ENCODE measurements at places on chromosomes 7 and 10.

DNA sequence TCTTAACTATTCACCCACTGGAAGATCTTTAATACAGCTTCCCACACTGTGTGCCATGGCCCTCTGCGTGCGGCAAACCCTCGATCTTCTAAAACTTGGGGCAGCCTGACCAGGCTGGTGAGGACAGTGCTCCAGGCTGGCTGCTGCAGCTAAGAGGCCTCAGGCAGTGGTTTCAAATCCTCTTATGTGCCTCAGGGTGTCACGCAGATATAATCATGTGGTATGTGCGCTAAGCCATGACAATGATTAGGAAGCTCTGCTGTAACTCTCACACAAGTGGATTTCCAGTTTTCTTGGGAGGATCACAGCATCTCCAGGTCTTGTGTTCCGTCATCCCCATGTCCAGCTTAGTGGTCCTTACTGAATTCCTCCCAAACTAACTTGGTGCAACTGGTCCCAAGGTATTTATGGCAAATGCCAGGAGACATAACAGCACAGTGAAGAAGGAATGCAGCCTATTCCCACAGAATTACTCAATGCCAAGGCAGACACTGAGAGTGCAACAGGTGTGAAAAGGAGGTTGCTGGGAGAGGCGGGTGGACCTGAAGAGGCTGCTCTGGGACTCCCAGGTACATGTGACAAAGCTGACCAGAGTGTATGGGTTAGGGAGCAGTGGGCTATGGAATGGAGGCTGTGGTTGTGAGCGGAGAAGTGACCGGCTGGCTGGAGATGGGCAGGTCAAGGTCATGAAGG is 2.3 kb downstream of the HPS1 start:
- no peak for DNase-seq

GRCh38 chr7:4738711-4739527 is 36.5 kb upstream of the AP5Z1 start:
- peak; percentile 49 for DNase-seq

DNA sequence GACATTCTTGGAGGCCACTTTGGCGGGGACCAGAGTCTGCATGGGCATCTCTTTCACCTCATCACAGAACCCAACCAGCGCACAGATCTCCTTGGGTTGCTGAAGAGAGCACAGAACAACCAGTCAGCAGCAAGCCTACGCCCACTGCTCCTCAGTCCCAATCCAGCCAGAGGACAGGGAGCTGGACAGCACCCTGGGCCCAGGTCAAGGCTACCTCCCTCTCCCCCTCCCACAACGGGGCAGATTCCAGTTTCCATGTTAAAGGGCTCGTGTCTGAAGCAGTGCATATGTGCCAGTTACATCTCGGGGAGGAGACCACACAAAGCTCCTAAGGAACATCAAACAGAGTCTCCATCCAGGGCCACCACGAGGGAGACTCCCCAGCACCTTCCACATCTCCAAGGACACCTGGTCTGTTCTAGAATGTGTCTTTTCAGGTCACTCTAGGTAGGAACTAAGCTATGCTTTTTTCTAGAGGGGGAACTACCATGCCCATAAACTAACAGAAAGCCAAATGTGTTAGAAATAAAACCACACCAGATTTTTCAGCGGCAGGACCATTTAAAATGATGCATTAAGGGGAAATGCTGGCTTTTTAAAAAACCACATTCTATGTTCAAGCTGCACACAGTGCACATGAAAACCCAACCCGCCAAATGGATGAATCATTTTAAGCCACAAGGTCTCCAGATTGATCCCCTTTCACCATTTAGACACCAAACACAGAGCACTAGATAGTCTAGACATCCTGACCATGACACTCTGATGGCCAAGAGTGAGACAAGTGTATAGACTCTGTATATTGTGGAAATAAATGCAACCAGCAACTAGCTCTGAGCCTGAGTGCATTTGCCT is 28.9 kb downstream of the PSAP start:
- no peak for DNase-seq

GRCh38 chr7:102024005-102024768 is 206.8 kb downstream of the CUX1 start:
- DNase-seq, result no peak
